ENCODE measurements at places on chromosomes 5 and 9.
A peak's percentile ranks its signal among the peaks of the same experiment; 100 is the strongest.

DNA sequence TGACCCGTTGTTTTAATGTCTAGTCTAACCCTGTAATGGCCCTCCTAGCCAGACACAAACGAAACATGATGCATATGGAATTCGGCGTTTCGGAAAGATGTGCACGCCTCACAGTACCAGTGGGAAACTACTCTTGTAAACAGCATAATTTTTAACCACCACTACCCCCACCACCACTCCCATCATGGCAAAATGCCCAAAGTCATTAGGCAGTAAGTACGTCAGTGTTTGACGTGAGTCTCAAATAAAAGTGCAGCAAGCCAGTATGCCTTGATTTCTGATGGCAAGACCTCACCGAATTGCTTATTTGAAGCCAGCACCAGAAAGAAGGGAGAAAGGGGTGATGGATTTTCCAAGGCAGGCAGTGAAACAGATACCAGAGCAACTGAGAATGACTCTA lies 71.4 kb downstream of the ADRB2 start:
- DNase-seq: no peak

GRCh38 chr9:88535226-88536022 lies 446 bp downstream of the NXNL2 start:
- DNase-seq: peak; percentile 27

DNA sequence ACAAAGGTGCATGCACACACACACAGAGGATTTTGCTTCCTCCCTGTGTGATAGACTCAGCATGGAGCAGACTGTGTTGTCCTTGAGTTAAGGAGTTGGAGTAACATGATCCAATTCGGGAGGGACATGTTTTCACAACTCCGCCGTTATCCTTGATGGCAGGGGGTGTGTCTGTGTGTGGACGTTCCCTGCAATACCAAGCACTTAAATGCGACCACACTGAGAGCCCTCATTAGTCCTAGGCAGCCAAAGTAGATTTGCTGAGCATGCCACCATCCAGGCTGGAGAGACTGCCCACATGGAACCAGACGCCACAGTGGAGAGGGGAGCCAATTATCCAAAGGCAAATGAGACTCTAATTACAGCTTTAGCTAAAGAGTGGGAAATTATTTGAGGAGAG lies 140.1 kb downstream of the DOCK2 start:
- DNase-seq: no peak

- no peak for DNase-seq
These were observed 29.8 kb upstream of the RXRA start for GRCh38 chr9:134296301-134297082.

DNA sequence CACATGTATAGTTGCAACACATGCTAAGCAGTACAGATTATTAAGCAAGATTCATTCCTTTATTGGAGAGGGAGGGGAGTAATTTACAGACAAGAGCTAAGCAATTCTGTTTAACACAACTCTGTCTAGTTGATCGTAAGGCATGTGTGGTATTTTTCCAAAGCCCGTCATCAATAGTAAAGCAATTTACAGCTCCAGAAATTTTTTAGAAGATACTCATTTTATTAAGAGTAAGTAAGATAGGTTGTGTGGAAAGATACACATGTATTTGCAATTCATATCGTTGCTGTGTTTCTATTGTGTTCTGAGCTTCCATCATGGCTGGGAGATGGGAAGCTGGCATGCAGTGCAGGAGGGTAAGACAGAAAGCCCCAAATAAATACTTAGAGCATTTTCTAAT lies 289.2 kb upstream of the TMEM161B start:
- peak; percentile 35 for DNase-seq

- DNase-seq: no peak
These were observed 7.3 kb downstream of the CACFD1 start for GRCh38 chr9:133467101-133467500.

GRCh38 chr9:84027201-84027600 lies 46.6 kb downstream of the RMI1 start:
- no peak for DNase-seq

DNA sequence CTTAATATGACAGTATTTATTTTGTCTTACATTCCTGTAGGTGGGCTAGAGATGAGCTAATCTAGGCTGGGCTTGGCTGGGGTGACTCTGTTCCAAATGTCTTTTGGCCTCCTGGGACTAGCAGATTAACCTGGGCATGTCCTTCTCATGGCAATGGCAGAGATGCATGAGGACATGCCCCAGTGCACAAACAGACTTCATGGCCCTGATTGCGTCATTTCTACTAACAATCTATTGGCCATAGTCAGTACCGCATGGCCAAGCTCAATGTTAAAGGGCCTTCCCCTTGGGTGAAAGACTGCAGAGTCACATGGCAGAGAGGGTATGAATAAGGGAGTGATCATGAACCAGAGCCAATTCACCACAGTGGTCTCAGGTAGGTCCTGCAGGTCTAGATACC lies 313.4 kb downstream of the MSX2 start:
- DNase-seq: no peak

DNA sequence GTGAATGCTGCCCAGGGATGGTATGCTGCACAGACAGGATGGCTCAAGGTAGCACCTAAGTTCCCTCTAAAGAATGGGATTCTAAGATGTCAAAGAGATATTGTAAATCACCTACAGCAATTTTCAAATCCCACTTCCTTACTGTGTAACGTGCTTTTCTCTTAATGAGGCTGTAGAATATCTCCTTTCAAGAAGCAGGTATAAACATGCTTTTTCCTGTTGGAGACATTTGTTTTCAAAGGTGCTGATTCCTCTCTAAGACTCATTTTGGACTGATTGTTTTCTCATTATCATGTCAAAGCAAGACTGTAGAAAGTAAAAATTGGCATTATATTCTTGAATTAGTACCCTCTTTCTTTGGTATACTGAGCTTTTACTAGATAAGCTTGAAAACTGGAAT lies 412.6 kb upstream of the PAPPA start:
- no peak for DNase-seq
